Urinary bladder (tissue), 4 donors: ENCODE measurements at places on chromosomes 13 and 19.

GRCh38 chr13:35714588-35715377 is 238.3 kb upstream of the MAB21L1 start:
- DNase-seq: no peak

DNA sequence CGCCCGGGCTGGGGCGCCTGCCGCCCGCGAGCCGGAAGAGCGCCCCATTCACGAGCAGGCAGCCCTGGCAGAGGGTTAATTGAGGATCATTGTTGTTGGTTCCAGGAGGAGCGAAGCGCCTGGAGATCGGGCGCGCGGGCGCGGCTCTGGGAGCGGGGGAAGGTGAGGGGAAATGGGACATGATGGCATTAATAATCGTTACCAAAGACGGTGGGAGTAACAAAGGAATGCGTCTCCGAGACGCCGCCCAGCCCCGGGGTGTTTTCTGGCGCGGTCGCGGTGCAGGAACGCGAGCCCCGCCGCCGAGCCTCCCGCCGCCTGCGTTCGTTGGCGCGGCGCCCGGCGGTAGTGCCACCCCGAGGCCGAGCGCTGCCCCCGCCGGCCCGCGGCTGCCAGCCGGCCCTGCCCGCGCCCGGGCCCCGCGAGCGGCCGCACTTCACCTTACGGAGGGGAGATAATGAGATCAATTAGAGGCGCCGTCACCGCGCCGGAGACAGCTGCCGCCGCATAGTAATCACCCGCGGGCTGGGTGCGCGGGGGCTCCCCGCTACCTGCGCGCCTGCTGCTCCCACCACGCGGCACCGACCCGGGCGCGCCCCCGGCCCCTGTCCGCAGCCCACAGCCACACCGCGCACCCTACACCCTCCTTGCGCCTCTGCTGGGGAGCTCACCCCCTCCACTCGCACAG is 2.8 kb downstream of the ZNF536 start:
- no peak for DNase-seq

DNA sequence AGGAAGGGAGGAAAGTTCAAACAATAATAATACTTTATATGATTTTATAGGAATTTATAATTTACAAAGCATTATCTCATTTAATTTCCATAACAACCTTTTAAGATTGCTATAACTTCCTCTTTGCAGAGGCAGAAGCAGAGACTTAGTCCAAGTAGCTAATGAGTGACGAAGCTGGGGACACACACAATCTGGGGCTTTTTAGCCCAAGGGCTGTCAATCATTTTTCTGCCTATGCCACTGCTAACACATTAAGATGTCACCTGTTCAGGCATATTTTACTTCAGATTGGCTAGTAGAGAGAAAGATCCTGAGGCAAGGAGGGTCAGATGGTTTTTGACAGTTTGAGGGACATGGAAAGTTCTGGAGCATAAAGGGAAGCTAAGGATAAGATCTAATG is 12.6 kb downstream of the SCEL start:
- DNase-seq: no peak

DNA sequence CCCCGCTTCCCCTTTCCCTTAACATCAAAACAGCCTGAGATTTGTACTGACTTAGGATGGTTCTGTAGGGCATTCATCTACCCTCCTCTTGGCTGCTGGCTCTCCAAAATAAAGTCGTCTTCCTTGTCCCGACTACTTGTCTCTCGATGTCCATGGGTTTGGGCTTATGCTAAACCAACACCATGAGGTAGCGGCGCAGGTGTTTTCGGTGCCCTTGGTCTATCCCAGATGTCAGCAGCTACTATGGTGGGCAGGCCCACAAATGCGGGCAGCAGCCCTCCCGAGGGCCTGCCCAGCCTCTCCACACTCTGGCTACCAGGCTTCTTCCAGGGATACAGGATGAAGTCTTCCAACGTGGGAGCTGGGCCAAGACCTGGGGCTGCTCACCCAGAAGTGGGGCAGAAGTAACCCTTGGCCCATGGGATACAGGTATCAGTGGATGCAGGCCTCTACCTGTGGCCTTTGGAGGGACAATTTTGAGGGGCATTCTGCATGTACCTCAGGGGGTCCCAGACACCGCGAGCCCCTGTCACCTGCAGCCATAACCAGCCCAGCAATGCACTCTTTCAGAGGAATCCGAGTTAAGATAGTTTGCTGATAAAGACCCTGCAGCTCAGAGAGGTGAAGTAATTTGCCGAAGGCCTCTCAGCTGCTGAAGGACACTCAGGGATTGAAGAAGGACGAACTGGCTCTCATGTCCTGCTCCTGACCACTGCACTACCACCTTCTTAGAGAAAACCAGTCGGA is 47.8 kb upstream of the VSTM2B start:
- DNase-seq: no peak

- no peak for DNase-seq
Observed at GRCh38 chr19:5889288-5889971, 14.2 kb downstream of the NDUFA11 start.

- no peak for DNase-seq
Observed at GRCh38 chr19:35458731-35459391, 10.8 kb downstream of the FFAR2 start.

GRCh38 chr19:2578901-2579677 is 103.2 kb downstream of the GADD45B start:
- DNase-seq: peak; percentile 53

- DNase-seq: no peak
Observed at GRCh38 chr13:21297447-21297846, 121.0 kb downstream of the MRPL57 start.

- no peak for DNase-seq
Observed at GRCh38 chr19:46803555-46803954, 15.2 kb upstream of the SLC1A5 start.

- DNase-seq: no peak
Observed at GRCh38 chr19:40524133-40524549, 52.5 kb upstream of the SHKBP1 start.

GRCh38 chr13:31037874-31038500 is 105.5 kb downstream of the TEX26 start:
- no peak for DNase-seq

- no peak for DNase-seq
Observed at GRCh38 chr19:17021793-17022590, 4.6 kb downstream of the CPAMD8 start.

DNA sequence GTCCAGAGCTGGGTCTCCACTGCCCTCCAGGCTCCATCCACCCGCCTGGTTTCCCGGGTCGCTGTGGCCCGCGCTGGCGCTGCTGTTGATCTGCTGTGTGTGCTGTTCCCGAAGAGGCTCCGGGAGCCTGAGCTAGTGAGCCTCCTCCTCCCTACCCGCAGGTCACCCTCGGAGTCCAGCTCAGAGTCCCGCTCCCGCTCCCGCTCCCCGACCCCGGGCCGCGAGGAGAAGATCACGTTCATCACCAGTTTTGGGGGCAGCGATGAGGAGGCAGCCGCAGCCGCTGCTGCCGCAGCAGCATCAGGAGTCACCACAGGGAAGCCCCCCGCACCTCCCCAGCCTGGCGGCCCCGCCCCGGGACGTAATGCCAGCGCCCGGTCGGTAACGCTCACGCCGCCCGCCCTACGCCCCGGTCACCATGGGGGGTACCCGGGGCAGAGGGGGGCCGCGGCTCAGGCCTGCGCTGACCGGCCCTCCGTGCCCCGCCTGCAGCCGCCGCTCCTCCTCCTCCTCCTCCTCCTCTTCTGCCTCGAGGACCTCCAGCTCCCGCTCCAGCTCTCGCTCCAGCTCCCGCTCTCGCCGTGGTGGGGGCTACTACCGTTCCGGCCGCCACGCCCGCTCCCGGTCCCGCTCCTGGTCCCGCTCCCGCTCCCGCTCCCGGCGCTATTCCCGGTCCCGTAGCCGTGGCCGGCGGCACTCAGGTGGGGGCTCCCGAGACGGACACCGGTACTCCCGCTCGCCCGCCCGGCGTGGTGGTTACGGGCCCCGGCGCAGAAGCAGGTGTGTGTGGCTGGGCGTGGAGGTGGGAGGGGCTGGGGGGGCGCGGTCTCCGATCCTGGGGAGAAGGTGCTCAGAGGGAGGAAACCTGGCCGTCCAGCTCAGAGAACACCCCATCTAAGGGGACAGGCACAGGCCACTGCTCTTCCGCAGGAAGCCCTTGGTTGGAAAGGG is 12.2 kb downstream of the ZNF296 start:
- no peak for DNase-seq

DNA sequence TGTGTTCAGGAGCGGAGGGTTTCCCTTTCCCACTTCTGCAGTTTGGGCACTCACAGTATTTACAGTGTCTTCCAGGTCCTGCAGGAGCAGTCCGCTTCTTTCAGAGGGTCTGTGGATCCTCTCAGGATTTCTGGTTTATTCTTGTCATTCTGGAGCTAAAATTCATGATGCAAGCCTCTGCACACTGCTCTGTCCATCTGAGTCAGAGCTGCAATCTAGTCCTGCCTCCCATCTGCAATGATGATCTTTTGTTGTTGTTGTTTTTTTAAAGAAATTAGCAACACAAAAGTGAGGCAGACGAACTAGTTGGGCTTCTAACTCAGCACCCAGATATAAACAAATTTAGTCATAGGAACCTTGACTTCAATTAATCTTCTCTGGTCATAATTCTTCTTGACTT is 86.5 kb downstream of the DLEU7 start:
- DNase-seq: no peak

DNA sequence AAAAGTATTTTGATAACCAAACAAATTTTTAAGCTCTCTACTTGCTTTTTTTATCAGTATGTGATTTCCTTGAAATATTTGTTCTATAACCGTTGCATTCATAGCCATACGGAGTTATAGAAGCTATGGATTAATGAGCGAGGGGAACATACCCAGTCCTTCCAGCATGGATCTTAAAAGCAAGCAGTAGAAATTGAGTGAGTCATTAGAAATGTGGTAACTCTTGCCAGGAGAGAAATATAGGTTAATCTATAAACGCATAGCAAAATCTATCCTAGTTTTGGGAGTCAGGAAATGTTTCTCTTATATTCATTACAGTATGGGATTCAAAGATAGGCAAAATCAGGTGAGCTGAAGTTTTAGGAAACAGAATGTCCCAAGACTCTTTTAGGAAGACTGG is 507.4 kb downstream of the DACH1 start:
- DNase-seq: no peak

GRCh38 chr19:17441241-17442021 is 7.0 kb downstream of the TMEM221 start:
- no peak for DNase-seq

- DNase-seq: no peak
Observed at GRCh38 chr19:29690842-29691241, 24.2 kb downstream of the C19orf12 start.

DNA sequence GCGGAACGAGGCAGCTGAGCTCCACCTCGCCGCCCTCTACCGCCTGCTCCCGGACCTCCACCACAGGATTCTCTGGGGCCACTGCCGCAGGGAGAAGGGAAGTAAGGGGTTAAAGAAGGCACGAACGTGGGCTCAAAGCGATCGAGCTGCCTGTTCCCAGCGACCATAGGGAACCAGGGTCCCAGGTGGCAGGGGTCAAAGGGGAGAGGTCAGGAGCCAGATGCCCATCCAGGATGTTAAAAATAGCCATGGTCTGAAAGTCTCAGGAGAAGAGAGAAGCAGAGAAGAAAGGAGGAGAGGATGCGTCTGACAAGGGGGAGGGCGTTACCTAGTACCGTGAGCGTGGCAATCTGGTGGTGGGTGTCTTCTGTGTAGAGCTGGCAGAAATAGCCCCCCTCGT is 7.4 kb upstream of the ZNF428 start:
- DNase-seq: no peak

DNA sequence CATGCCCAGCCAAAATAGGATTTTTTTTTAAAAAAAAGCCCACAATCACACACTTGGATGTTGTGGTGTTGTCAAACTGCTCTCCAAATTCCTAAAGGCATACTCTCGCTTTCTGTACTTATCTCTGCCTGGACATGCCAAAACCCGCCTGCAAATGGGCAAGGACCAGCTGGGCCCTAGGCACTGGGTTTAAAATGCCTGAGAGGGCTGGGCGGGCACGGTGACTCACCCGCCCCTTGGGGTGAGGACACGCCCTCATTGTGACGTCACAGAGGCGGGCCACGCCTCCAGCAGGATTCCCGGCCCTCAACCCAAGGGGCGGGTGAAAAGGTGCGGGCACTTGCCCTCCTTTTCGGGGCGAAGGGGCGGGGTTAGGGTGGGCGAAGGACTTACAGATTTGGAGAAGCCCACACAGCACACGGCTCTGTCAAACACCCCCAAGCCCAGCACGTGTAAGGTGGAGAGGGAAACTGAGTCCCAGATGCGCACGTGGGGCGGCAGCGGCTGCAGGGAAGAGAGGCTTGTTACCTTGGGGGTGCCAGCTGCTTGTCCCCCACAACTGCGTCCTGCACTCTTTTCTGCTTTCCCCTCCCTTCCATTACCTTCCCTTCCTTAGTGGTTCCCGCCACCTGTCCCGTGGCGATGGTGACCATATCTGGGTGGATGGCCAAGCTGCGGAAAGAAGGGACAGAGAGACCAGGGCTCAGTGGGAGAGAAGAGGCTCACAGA is 6.6 kb downstream of the EML2 start:
- DNase-seq: peak; percentile 81

GRCh38 chr19:35013041-35013819 is 13.1 kb downstream of the GRAMD1A start:
- DNase-seq: no peak

DNA sequence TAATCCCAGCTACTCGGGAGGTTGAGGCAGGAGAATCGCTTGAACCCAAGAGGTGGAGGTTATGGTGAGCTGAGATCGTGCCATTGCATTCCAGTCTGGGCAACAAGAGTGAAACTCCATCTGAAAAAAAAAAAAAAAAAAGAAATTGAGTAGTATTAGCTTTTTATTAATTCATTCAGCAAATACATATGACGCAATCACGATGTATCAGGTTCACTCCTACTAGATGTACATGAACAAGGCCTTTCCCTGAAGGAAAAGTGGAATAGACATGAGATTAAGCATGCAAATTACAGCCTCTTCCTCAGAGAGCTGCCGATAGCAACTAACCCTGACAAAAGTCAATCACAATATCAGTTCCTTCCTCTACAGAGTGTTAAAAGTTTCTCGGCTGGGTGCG is 9.2 kb upstream of the TPT1 start:
- DNase-seq: no peak

DNA sequence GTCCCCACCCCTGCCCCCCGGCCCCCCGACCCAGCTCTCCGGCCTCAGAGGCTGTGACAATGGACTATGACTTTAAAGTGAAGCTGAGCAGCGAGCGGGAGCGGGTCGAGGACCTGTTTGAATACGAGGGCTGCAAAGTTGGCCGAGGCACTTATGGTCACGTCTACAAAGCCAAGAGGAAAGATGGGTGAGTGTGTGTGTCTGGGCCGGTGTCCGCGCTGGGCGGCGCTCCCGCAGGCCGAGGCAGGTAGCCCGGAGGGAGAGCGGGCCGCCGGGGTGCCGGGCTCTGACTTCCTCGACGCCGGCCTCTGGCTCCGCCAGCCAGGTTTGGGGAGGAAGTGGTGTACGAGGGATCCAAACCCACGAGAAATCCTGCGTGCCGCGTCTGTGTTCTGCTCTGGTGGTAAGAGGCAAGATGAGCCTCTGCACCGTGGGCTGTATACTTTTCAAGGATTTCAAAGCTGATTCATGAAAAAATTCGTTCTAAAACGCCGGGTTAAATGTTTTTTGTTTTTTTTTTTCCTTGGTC is 718 bp downstream of the CDK8 start:
- DNase-seq: no peak

- DNase-seq: no peak
Observed at GRCh38 chr19:50663482-50663790, 14.2 kb downstream of the C19orf81 start.

GRCh38 chr19:15243236-15243957 is 11.1 kb upstream of the EPHX3 start:
- no peak for DNase-seq

- no peak for DNase-seq
Observed at GRCh38 chr19:50000038-50000840, 24.9 kb downstream of the VRK3 start.
